Islet precursor cell (in vitro differentiated cells): ENCODE measurements at places on chromosomes 12 and 14.

GRCh38 chr12:104399740-104400612 is 56.8 kb upstream of the CHST11 start:
- no peak for DNase-seq

- peak; percentile 87 for DNase-seq
Observed at GRCh38 chr12:87995581-87996178, 33.5 kb downstream of the C12orf50 start.

DNA sequence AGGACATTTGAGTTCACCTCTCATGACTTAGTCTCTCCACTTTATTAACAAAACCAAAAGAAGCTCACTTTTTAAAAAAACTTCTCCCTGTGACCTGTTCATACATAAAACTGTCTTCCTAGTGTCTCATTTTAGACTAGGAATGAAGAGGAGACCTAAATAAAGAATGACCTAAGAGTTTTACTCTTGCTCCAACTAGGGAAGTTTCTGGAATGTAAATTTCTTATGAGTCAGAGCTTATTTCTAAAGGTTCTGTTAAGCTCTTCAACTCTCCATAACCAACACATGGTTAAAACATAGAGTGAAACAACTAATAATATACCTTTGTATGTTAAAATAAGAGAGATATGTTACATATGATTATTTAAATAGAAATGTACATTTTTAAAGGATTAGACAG is 369.8 kb downstream of the EMP1 start:
- DNase-seq: no peak

DNA sequence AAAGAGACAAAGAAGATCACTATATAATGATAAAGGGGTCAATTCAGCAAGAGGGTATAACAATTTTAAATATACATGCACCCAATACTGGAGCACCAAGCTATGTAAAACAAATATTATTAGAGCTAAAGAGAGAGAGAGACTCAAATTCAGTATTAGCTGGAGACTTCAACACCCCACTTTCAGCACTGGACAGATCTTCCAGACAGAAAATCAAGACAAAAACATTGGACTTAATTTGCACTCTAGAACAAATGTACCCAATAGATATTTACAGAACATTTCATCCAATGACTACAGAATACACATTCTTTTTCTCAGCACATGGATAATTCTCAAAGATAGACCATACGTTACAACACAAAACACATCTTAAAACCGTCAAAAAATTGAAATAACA is 81.0 kb downstream of the KLHL28 start:
- no peak for DNase-seq

DNA sequence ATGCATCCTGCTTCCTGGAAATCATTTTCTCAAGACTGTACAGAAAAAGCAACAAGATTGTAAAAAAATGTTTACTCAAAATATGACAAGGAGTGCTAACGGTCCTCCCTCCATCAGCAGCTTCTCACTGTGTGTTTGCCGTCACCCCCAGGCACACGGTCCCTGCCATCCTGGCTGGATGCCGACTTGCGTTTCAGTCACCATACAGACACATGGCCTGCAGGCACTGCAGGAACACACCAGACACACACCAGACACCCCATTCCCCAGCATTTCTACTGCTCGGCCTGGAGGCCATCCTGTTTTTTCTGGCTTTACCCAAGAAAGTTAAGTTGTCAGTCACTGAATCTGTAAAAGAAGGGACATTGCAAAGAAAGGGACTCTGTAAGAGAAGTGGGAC is 10.8 kb downstream of the KCNK10 start:
- no peak for DNase-seq

DNA sequence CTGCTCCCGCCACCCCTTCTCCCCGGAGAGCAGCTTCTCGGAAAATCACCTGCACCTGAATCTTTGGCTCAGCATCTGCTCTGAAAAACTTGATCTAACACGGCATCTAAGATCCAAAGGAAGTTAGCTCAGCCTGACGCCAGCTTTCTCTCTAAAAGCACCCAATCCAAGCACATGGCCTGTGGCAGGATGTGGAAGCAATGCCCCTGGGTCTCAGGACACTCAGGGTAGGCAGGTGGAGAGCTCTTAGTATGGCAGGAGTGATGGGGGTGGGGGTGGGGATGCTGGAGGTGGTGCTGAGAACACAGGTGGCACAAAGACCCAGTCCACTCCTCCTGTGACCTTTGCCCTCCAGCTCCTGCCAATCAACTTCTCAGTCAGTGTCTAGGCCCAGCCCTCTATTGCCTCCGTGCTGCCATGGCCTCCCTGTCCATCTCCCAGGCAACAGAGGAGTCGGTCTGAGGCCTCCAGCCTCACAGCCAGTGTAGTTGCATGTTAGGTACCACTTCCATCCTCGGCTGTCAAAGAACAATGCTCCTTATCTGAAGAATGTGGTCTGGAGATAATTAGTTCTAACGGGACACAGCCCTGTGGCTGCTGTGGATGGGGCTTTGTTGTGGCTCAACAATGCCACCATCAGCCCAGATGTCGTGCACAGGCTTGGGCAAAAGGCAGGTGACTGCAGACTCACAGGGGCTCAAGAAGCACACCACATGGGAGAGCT is 180.0 kb upstream of the C14orf180 start:
- peak; percentile 43 for DNase-seq

GRCh38 chr14:92830902-92831301 is 36.8 kb downstream of the GOLGA5 start:
- no peak for DNase-seq

- peak; percentile 51 for DNase-seq
Observed at GRCh38 chr14:94306047-94306978, 13.2 kb upstream of the SERPINA10 start.

GRCh38 chr12:109377139-109377685 is 29.5 kb downstream of the MYO1H start:
- no peak for DNase-seq

DNA sequence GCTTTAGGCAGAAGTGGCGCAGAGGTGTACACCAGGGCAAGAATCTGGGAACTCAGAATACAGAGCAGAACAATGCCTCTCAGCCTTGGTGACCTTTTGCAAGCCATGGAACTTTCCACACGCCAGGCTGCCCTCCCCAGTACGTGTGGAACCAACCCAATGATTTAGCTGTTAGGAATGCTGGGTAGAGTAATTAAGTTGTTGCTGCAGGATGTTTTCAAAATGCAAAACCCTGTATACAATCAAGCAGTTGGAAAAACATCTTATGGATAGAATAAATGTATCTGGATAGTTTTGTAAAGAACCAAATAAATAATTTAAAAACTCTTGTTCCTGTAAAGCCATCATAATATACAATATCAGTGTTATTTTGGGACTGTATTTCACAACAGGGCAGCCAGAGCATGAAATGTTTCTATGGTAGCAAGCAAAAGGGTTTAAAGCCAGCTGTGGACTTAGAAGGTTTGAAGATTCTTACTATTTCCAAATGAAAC is 19.4 kb downstream of the PPP1R36 start:
- peak; percentile 96 for DNase-seq

GRCh38 chr12:43098766-43099550 is 453.0 kb downstream of the ADAMTS20 start:
- no peak for DNase-seq

- no peak for DNase-seq
Observed at GRCh38 chr12:52771088-52771487, 6.1 kb downstream of the KRT76 start.

- no peak for DNase-seq
Observed at GRCh38 chr14:38420048-38420447, 164.2 kb upstream of the CLEC14A start.

- DNase-seq: no peak
Observed at GRCh38 chr14:81286574-81287370, 66.0 kb upstream of the GTF2A1 start.

DNA sequence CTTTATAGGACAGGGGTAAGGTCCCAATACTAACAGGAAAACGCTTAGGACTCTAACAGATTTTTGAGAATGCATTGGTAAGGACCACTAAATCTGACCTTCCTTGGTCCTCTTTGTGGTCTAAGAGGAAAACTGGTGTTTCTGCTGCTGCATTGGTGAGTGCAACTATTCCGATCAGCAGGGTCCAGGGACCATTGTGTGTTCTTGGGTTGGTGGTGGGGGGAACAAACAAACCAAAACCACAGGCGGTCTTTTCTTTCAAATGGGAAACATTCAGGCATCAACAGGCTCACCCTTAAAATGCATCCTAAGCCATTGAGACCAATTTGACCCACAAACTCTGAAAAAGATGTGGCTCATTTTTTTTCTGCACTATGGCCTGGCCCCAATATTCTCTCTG is 20.7 kb downstream of the EPYC start:
- no peak for DNase-seq

- DNase-seq: no peak
Observed at GRCh38 chr14:23876160-23876750, 77.3 kb upstream of the DHRS4 start.

- peak; percentile 80 for DNase-seq
Observed at GRCh38 chr14:75648066-75648838, 12.4 kb downstream of the ERG28 start.

DNA sequence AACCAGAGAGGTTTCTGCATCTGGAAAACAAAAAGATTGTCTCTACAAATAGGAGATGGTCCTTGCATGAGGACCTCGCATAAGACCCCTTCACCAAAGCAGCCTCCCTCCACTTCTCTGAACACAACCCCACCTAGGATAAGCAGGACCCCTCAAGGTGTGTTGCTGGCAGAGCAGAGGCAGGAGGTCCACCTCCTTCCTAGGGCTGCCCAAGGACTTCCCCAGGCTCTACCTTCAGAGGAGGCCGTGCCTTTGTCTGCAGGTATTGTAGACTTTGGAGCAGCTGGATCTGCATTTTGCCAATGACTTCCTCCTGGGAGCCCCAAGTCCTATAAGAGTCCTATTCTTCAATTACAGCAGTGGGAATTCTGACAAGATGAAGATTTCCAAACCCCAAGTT is 67.3 kb upstream of the TSPAN11 start:
- DNase-seq: peak; percentile 38

- DNase-seq: peak; percentile 42
Observed at GRCh38 chr14:100769035-100769939, 42.6 kb downstream of the DLK1 start.

GRCh38 chr14:52650774-52651173 is 44.6 kb downstream of the ERO1A start:
- no peak for DNase-seq

DNA sequence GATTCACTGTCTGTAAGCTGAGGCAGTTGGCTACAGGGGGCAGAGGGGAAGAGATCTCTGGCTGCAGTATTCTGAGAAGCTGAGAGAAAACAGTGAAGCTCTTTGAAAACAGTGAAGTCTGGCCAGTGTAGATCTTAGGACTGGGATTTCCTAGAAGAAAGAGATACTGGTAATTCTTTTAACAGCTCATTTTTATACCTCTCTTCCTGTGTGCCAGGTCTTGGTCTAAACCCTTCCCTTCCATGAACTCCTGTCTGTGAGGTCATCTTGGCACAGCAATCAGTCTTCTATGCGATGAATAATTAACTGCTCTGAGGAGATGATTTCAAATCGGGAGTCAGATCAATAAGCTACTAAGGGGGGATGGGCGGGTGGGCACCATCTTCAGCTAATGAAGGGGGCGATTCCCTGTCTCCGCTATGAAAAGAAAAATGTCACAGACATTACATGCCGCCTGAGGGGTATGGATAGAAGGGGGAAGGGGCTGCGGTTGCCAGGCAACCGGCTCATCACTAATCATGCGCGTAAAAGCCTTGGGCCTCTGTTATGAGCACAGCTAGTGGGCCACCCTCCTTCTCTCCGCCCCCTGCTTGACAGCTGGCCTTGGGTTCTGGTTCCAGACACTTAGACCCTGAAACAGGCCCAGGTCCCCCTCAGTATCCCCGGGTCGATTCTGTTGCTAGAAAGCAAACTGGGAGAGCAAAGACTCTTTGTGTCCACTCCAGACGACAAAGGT is 75.3 kb upstream of the CEP83 start:
- DNase-seq: no peak

DNA sequence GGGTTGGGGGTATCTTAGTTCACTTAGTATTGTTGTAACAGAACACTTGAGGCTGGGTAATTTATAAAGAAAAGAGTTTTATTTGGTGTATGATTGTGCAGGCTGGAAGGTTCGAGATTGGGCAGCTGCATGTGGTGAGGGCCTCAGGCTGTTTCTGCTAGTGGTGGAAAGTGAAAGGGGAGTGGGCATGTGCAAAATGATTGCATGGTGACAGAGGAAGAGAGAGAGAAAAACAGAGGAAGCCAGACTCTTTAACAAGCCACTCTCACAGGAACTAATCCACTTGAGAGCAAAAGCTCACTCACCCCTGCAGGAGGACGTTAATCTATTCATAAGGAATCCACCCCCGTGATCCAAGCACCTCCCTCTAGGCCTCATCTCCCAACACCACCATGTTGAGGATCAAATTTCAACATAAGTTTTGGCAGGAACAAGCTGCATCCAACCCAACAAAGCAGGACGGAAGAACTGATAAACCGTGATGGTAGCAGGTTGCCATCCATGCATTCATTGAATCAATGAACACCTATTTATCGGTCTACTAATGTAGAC is 165.0 kb upstream of the GZMB start:
- no peak for DNase-seq

DNA sequence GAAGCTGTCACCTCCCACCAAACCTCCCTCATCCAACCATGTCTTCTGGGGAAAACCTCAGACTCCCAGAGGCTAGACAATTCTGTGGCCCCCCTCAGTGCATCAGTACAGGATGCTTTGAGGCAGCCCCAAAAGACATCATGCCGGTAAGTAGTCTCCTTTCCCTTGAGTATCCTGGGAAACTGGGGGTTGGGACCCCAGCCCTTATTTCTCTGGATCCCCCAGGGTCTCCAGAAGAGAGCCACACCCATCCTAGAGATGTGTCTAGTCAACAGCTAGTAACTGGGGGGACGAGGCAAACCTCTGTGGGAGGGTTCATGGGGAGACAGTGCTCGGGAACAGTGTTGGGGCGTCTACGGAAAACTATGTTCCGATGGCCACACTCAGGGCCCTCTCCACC is 974.2 kb upstream of the TMEM132C start:
- peak; percentile 27 for DNase-seq

DNA sequence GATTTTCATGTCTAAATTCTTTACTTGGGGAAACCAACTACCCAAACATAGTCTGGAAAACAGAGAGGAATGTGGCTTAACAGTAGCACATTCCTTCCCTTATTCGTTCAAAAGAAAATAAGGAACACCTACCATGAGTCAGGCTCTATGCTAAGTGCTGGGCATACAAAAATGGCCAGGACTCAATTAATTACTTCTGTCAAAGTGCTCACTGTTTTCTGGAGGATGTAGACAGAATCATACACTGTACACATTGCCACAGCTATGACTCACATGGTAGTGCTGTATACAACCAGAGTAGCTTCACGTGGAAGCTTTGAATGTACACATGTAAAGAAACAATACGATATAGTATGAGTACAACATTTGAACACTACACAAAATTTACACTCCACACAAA is 50.1 kb downstream of the SLC25A21 start:
- DNase-seq: peak; percentile 62

- DNase-seq: no peak
Observed at GRCh38 chr12:109626378-109627115, 53.0 kb downstream of the MVK start.
